Skin of body (tissue), 3 donors: ENCODE measurements at places on chromosomes 6 and 20.

- no peak for DNase-seq
Observed at GRCh38 chr6:118260833-118261232, 287.3 kb upstream of the PLN start.

GRCh38 chr6:36633370-36633769, 39.2 kb downstream of the SRSF3 start:
- DNase-seq = no peak

GRCh38 chr20:39829256-39829655, 859.8 kb downstream of the MAFB start:
- no peak for DNase-seq

GRCh38 chr6:33312361-33313104, 1.3 kb downstream of the TAPBP start:
- DNase-seq = peak; percentile 58

GRCh38 chr6:56683882-56684281, 41.2 kb upstream of the DST start:
- DNase-seq = peak; percentile 14
